Body of pancreas (tissue), 4 donors: ENCODE measurements at places on chromosomes 3 and 15.

- no peak for DNase-seq
Measured at GRCh38 chr3:184231671-184232070, 2.3 kb downstream of the VWA5B2 start.

- no peak for DNase-seq
Measured at GRCh38 chr3:142275856-142276255, 50.5 kb upstream of the GK5 start.

DNA sequence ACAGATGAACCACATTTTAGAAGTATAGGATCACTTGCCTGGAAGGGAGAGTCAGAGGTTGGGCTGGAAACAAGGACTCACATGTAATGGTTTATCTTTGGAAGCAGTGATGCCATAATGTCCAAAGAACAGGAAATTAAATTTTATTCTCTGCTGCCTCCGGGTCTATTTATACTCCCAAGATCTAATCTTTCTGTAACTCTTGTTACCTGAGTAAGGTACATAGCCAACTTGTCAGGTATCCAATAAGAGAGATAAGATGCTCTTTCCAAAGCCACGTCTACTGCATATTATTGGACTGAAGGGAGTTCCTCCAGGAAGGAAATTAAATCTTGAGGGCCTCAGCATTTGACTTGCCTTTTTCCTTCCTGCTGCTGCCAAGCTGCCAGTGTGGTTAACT, 71.0 kb downstream of the CRYGS start:
- DNase-seq = no peak

DNA sequence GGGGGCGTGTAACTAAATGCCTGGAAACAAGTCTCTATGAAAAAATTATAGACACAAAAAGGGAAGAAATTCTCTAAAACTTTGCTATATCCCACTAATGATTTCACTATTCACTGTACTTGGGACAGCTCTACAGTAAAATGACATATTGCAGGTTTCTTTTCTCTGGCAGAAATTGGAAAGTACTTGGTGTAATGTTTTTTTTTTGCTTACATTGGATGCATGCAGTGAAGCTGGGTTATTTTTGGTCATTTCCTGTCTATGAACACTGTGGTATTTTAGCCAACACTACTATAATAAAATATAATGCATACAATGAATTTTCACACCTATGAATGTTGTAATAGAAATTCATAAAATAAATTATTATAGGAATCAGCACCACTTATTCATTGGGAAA, 109.7 kb downstream of the LRRC49 start:
- no peak for DNase-seq

GRCh38 chr3:38588995-38589937, 60.2 kb downstream of the SCN5A start:
- DNase-seq = no peak

DNA sequence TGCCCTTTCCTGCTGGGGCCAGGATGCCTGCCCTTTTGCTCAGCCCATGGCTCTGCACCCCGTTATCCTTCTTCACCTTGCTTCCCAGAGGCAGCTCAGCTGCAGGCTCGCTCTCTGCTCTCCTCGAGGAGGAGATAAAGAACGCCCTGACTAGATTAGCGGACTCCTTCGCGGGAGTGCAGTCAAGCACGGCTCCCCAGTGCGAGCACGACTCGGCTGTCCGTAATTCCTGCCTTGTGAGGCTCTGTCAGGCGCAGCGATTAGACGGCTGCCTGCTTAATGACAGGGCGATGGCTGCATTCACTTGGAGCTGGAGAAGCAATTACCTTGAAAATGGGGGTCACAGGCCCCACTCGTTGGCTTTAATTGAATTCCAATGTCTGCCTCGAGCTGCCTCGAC, 25.9 kb downstream of the TLE3 start:
- no peak for DNase-seq

GRCh38 chr3:119731560-119732343, 28.9 kb downstream of the CFAP91 start:
- no peak for DNase-seq

- no peak for DNase-seq
Measured at GRCh38 chr3:66229931-66230330, 9.1 kb downstream of the SLC25A26 start.

DNA sequence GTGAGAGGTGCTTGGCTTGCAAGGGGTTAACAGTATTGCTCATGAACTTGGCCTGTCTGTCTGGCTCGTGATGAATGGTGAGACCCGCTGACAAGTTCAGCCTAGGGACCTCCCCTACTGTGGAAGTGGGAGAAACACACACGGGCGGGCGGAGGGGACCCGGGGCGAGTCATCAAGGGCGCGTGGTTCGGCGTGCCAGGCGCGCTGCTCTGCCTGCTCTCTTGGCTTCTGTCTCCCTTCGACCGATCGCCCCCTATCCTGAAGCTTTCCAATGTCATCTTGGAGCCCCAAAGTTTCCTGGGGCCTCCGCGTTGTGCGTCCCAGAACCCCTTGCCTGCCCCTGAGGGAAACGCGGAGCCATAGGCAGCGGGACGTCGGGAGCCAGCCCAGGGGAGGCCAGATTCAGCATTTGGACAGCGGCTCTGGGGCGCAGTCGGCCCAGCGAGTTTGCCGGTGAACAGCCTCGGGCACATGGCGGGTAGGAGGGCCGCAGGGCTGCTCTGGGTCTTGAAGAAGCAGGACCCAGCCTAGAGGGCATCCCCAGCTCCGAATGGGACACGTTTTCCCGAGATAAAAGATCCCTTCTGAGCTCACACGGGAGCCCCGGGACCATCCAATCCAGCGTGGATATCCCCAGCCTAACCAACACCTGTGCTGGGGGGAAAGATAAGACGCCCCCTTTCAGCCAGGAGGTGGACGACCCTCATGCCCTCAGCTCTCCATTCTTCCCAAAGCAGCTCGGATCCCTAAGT, 27.0 kb upstream of the POLG start:
- peak; percentile 79 for DNase-seq

DNA sequence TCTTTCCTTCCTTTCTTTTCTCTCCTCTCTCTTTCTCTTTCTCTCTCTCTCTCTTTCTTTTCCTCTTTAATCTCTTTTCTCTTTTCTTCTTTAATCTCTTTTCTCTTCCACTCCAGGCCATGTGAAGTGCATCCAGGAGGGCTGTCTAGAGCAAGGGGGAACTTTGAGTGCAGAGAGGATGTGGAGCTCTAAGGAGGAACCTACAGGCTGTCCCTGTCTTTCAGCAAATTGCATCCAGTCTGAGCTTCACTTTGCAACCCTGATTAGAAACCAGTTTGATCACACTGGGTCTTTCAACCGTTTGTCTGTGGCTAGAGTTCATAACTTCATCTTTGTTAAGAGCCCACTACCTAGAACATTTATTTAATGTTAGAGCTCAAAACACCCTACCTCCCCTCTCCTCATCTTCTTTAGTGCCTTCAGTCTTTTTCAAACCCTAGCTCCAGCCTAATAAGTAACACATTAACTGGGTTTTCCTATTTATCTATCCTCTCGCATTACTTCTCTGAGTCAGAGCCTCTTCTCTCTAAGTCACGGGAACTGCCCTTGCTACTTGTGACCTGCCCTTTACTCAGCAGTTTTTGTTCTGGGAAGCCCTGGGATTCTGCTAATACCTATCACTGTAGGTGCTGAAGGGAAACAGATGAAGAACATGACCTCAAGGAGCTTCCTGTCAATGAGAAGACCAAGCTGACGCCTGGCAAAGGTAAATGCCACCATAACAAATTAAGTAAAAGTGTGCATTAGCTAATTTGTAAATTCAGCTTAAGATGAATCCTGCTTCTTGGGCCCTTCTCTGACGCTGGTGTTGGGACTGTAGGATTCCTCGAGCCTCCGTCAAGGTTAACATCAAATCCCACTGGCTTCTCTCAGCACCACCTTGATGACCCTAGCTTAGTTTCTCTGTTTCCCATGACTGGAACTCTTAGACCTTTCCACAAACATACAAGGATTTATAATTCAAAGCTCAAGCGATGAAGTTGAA, at the start of gene GCNT3:
Gene GCNT3, plus strand, starts transcription at position 508 of the 985 bp plus-strand sequence. CDS start 6,456 bp downstream, outside the sequence.
- peak; percentile 37 for DNase-seq

- DNase-seq = no peak
Measured at GRCh38 chr3:159674583-159674982, 314.1 kb upstream of the IL12A start.

GRCh38 chr15:100775581-100776185, 103.9 kb upstream of the ALDH1A3 start:
- DNase-seq = no peak

- DNase-seq = peak; percentile 25
Measured at GRCh38 chr3:138197058-138197457, 10.0 kb downstream of the ARMC8 start.

GRCh38 chr15:86608461-86609205, 529.0 kb downstream of the AGBL1 start:
- no peak for DNase-seq

GRCh38 chr3:186772281-186772694, 11.1 kb upstream of the EIF4A2 start:
- DNase-seq = no peak

DNA sequence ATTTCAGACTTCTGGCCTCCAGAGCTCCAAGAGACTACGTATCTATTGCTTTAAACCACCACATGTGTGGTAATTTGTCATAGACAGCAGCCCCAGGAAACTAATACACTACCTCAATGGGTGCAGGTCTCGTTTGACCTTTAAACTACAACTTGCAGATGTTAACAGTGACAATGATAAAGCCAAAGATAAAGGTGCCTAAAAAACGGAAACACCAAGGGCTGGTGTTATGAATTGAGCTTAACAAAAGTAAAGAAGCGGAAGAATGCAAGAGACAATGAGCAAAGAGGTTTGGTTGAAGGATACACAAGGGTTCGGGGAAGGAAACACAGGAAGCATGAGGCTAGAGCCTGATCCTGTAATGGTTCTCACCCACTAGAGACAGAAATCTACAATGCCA, 50.8 kb downstream of the RFTN1 start:
- DNase-seq = no peak

- no peak for DNase-seq
Measured at GRCh38 chr3:7518026-7518425, 657.1 kb downstream of the GRM7 start.

- DNase-seq = no peak
Measured at GRCh38 chr15:88493844-88494243, 26.3 kb downstream of the MRPS11 start.

GRCh38 chr3:117084277-117084676, 374.7 kb downstream of the TUSC7 start:
- DNase-seq = no peak

- DNase-seq = no peak
Measured at GRCh38 chr15:85443046-85443445, 62.6 kb downstream of the AKAP13 start.

DNA sequence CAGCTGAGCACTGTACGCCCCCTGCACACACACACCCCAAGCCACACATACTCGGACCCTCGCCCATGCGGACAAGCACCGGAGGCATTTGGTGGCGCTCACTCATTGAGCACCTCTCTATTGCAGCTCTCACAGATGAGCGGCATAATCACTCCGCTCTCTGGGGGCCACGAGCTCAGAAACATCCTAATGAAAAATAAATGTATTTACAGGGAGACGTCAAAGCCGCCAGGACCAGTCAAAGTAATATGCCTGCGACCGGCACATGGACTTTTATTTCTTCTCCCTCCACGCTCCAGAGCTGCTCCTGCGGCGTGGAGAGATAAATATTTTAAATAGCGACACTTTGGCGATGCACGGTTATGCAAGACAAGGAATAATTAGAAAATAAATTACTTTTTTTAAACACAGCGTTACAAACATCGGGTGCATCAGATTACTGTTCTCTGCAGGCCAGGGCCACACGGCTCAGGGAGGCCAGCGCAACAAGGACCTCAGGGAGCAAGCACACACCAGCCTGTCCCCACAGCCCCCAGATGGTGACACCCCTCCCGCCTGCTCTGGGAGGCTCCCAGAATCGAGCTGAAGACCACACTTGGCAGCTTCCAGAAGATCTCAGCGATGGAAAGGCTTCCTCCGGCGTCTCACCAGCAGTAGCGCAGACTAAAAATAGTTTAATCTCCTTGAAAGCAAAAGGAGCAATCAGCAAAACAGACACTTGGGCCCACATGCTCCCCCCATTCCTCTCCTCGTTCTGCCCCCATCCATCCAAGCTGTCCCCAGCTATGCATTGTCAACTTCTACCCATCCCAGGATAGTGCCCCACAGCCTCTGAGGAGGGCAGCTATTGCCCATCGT, 48.0 kb downstream of the CACNA2D2 start:
- DNase-seq = no peak

DNA sequence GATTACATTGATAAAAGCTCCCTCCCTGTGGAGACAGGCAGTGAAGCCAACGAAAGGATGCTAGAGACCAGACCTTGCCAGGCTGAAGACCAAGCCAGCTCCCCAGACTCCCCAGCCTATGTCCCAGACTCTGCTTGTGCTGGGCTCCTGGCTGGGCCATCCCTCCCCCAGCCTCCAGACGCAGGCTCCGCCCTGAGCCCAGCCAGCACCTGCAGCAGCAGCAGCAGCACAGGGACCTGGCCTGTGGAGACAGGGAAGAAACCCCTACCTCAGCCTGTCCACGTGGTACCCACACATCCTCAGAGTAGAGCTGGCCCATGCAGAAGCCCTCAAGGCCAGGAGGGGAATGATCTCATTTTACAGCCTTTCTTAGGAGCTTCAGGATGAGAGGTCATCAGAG, 13.3 kb downstream of the ANKRD63 start:
- no peak for DNase-seq

DNA sequence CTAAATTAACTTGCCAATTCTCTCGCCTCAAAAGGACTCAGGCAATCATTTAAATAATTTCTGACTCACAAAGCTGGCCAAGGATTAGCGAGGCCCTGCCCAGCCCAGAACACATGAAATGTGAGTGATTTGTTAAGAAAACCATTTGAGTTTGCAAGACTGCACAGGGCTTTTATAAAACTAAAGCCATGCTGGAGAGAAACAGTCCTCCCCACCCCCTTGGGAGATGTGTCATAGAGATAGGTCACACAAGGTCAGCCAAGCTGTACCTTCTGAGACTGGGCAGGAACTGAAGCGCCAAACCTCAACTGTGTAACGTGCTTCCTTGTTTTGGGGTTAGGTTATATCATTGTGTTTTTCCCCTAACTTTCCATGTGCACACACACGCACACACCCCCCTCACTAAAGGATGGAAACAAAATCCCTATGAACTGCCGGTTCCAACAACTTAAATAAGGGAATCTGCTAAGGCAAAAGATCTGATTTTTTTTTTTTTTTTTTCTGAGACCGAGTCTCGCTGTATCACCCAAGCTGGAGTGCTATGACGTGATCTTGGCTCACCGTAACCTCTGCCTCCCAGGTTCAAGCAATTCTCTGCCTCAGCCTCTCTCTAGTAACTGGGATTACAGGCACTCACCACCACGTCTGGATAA, 8.1 kb downstream of the SPATA12 start:
- no peak for DNase-seq
